CD4-positive, alpha-beta T cell treated with Interleukin-6 for 4 hours (primary cell): ENCODE measurements at places on chromosomes 12 and 14.

- DNase-seq: no peak
Measured at GRCh38 chr12:130160711-130161231, 1.5 kb upstream of the FZD10 start.

DNA sequence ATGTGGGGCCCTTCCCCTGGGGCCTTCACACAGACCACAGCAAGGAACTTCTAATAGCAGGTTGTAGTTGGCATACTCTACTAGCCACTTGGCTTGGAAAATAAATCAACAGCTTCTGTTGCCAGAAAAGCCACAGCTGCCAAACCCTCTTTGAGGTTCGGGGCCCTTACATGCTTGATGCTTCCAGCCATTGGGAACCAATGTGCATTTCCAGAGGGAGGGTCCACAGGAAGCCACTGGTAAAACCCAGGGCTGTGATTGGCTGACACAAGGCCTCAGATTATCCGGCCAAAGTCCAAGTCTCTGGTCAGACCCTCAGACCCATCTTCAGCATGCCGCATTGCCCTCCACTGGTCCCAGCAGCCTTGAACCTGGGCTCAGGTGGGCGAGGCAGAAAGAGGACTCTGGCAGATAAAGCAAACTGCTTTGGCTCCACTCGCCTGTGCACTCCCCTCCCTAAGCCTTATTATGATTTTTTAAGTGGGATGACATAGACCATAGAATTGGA, 214.4 kb downstream of the BCL11B start:
- DNase-seq: no peak

GRCh38 chr14:20512177-20512905, 7.0 kb downstream of the RNASE10 start:
- DNase-seq: no peak

GRCh38 chr12:116093915-116094314, 183.6 kb downstream of the MED13L start:
- DNase-seq: no peak

- no peak for DNase-seq
Measured at GRCh38 chr12:47766502-47767215, 6.4 kb upstream of the SLC48A1 start.

GRCh38 chr12:43401096-43401495, 150.9 kb downstream of the ADAMTS20 start:
- no peak for DNase-seq

- DNase-seq: no peak
Measured at GRCh38 chr14:104855532-104856090, 9.5 kb upstream of the CEP170B start.

GRCh38 chr12:49188201-49188915, 522 bp downstream of the TUBA1A start:
- peak; percentile 85 for DNase-seq

- DNase-seq: no peak
Measured at GRCh38 chr12:77166696-77167095, 101.3 kb upstream of the E2F7 start.

DNA sequence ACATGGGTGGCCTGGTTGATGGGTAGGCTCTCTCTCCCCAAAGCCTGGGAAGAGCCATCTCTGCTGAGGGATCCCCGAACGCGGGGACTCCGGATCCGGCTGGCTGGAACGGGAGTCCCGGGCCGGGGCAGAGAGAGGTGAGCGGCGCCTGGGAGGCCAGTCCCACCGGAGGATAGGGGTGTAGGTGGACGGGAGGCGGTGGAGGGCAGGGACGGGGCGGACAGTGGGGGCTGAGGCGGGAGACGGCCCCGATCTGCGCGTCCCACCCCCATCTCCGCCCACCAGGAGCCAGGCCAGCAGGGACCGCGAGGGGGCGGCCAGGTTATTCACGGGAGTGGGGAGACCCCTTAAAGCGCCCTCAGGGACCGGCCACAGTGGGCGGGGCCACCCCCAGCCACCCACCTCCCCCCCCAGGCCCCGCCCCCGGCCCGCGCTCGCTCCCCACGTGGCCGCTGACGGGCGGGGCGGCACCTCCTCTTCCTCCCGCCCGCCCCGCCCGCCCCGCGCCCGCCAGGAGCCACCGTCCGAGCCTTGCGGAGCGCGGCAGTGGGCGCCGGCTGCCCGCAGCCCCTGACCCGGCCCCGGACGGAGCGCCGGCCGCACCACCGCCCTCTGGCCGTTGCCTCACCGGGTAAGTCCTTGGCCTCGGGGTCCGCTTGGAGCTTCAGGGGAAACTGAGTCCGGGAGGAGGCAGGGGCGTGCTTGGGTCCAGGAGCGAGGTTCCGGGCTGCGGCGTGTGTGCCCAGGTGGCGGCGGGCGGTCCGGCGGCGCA, at the start of gene INF2:
Gene INF2, plus strand, starts transcription at position 510 of the 772 bp plus-strand sequence. CDS start 11,748 bp downstream, outside the sequence.
- DNase-seq: peak; percentile 74

GRCh38 chr12:7989827-7990491, 42.6 kb upstream of the FOXJ2 start:
- DNase-seq: peak; percentile 83
